AG08395 (cell line): ENCODE measurements at places on chromosomes 13 and 19.
A peak's percentile ranks its signal among the peaks of the same experiment; 100 is the strongest.

DNA sequence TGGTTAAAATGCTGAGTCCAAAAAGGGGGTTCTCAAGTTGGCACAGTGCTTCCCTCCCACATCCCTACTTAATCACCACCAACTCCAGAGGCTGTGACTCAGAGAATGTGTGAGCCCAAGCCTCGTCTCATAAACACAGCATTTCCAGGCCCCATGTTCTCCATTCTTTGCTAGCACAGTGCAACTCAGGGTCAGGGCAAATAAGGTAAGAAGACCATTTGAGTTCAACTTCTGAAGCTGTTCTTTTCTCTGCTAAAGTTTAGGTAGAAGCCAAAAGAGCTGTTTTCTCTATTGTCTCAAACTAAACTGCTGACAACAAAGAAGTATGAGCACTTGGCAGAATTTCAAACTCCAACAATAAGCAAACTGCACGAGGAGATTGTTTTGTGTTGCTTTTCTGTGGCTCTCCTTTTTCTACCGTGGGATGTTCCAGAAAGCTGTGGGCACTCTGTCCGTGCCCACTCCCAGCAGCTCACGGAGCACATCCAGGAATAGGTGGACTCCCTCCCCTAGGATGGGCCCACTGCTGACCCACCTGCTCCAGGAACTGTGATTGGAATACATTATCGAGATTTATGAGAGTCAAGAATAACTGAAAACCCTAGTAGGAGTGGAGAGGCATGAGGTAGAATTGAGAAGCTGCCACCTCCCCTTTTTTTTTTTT, 494.3 kb downstream of the COG6 start:
- DNase-seq, result peak; percentile 83

GRCh38 chr13:77600701-77601100, 65.2 kb downstream of the SCEL start:
- no peak for DNase-seq

GRCh38 chr19:29516358-29516725, 9.5 kb upstream of the VSTM2B start:
- DNase-seq, result no peak

- DNase-seq, result peak; percentile 56
Observed at GRCh38 chr13:20125129-20125782, 35.6 kb downstream of the GJA3 start.

GRCh38 chr19:43105496-43105895, 23.0 kb upstream of the PSG2 start:
- DNase-seq, result no peak

DNA sequence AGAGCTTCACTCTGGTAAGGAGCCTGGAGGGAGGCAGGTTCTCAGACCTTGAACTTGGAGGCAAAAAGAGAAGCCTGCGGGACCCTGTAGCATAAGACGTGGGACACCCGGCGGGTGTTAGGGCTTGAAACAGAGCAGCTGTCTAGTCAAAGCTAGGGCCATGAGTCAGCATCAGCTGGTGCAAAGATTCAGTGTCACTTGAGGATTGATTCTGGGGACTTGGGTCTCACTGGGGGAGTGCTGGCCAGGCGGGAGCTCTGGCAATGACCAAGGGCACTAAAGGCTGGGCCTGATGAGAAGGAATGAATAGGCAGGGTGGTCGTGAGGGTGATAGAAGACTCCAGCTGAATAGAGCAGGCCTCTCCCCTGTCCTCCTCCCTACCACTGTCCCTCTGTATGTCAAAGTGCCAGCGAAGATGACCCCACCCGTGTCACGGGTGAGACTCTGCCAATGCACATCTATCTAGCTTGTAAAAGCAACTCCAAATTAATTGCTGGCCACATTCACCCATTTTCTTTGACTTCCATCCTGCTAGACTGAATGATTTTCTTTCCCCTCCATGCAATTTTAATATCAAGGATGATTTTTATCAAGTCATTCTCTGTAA, 97.1 kb downstream of the MBNL2 start:
- no peak for DNase-seq

DNA sequence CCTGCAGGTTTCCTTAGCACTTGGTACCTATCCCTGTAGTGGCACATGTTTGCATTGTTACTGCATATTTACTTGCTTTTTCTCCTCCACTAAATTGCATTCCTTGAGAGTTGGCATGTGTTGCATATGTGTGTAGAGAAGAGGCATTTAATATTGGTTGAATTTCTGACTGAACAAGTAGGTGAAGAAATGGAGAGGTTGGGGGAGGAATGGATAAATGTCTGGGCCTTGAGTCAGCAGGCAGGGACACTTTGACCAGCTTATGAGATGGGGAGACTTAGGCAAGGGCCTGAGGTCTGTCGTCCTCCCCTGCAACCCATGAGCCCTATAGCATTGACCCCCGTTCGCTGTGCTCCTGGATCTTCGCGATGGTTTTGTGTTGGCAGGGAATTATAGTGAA, 2.0 kb upstream of the GPR18 start:
- peak; percentile 21 for DNase-seq

DNA sequence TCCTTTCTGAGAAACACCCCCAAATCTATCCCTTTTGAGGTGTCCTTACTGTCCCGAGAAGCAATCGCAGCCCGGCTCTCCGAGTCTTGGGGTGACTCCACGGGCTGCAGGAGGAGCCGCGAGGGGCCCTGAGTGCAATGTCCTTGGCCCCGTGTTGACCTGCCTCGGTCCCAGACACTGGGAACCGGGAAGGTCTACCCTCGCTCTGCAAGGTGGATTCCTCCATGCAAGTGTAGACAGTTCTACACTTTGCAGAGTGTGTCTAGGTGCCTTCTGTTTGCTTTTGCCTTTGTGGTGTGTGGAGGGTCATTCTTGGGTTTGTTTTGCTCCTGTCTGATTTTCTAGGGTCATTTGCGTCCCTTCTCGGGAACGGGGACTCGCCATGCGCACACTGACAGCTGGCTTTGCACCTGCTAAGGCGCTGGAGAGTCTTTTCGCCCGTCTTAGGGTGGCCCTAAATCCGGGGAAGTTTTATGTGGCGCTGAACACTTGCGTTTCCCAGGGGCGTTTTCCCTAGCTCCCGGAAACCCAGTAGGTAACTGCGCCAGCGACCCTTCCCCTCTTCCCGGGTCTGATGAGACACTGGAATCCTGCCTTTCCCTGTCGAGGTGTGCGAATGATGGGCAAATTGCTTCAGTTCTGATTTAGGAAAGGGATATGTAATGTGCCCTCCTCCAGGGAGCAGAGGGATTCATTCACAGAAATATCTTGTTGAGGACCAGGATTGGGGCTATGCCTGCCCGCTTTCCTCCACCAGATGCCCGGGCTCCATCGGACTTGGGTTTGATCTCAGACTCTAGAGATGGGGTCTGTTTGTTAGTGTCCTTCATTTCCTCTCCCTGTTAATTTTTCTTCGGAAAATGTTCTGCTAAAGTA, 755 bp downstream of the SERTM1 start:
- no peak for DNase-seq

GRCh38 chr19:9531933-9532332, 6.5 kb downstream of the ZNF426 start:
- no peak for DNase-seq
